ENCODE measurements at places on chromosomes 1 and 21.

- no peak for DNase-seq
Observed at GRCh38 chr1:154772056-154772455, 98.0 kb downstream of the KCNN3 start.

GRCh38 chr1:11357276-11357675 lies 84.3 kb downstream of the UBIAD1 start:
- no peak for DNase-seq

GRCh38 chr21:31732597-31733550 lies 956 bp upstream of the SCAF4 start:
- DNase-seq = no peak

- DNase-seq = no peak
Observed at GRCh38 chr1:167456926-167457325, 61.4 kb downstream of the CD247 start.

- DNase-seq = no peak
Observed at GRCh38 chr1:10727751-10728232, 68.7 kb downstream of the CASZ1 start.

DNA sequence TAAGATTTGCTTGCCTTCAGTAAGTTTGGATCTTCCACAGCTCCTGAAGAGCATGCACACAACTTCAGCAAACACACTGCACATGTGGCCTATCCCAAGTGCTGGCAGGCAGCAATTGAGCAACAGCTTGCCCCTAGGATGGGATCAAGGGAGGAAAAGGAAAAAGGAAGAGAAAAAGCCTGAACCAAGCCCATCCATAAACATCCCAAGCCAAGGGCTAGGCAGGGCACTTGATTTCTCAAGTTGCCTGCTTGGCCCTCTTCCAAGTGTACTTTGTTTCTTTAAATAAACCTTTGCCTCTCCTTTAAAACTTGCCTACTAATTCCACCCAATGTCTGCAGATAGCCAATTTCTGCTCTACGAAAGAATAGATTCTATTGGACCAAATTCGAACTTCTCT lies 49.0 kb upstream of the OLFM3 start:
- DNase-seq = no peak

- DNase-seq = no peak
Observed at GRCh38 chr1:227234998-227235405, 83.3 kb downstream of the CDC42BPA start.

DNA sequence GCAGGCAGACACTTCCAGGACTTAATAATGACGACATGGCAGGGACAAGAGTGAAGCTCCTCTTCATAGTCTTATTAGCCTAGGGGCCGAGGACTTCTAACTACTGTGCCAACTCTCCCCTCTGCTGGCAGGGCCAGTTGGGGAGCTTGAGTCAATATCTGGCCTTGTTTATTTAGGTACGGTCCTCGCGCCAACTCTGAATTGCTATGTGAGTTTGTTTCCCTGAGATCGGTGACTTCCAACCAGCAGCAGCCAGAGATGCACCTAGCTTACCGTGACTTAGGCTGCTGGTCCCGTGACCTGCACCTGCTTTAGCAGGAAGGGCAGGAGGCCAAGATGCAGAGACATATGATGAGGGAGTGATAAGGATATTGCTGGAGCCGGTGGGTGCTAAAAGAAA lies 451.1 kb downstream of the PCP4 start:
- no peak for DNase-seq

DNA sequence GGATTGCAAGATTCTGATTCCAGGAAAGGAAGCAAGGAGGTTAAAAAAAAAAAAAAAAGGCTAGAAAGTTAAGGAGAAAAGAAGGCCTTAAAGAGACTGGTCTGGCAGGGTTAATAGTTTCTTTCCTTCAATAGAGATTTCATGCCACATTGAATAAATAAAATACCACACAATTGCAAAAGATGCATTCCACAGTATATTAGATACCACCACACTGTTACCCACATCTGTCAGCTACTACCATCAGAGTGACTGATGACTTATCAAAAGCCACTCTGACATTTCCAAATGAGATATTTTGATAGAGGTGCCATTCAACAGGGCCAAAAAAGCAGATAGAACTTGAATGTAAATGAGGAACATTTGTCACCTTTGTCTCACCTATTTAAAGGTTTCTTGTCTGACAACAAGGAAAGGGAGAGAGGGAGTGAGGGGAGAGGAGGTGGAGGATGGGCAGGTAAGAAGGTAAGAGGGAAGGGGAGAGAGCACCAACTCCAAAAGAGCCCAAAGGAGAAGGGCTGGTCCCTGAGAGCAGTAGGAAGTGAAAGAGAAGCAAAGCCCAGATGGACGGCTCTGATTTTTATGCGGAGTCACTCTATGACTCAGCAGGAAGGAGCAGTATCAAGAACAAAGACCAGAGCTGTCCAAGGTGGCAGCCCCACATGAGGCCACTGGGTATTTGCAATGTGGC lies 38.3 kb downstream of the LRRN2 start:
- DNase-seq = no peak

GRCh38 chr1:28091043-28091781 lies 2.8 kb upstream of the EYA3 start:
- peak; percentile 60 for DNase-seq

- no peak for DNase-seq
Observed at GRCh38 chr21:17779496-17779895, 39.7 kb downstream of the C21orf91 start.

DNA sequence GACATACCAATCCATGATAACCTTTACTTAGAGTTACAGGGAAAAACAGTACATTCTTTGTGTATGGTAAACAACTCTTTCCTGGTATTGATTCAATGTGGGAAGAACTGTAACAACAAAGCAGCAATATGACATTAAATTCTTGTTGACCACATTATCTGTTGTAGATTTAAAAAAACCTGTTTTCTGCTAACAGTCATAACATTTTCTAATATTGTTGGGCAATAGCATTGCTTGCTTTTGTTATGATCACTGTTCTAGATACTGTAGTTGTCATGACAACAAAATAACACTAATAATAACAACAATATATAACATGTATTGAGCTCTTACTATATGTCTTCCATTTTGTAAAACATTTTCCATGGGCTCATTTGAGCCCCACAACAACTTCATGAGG lies 54.2 kb downstream of the PDE4B start:
- DNase-seq = no peak

Measured in activated naive CD8-positive, alpha-beta T cell treated with anti-CD3 and anti-CD28 coated beads, Interleukin-2, amount 50 U/mL, for 16 hours (primary cell).